ENCODE measurements at places on chromosomes 1 and 21.

DNA sequence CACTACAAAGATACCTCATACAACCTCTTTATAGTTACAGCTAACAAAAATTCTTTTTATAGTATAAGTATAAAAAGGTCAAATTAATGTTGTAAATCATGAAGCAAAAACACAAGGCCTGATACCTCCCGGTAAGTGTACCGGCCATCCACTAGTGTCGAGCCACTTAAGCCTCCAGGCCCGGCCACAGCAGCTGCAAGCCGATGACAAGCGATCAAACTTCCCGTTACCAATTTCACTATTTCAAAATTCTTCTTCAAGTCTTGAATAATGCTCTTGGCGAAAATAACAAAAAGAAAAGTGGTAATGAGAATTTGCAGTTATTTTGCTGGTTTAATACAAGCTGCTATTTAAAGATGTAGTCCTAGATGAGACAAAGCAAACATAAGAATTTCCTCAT, 67.6 kb downstream of the USP24 start:
- no peak for DNase-seq

DNA sequence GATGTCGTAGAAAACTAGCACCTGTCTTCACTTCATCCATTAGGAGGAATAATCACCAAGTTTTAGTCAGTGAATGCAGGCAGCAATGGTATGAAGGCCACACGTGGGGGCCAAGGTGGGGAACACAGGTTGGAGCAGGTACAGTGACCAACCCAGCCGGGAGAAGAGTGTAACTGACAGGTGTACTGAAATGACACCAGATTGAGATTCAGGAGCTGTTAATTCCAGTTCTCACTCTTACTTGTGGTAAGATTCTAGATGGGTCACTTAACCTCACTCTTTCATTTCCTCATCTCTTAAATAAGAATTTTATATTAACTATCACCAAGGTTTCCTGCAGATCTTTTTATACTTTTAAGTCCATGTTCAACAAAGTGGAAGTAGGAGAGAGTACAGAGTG, 206.2 kb upstream of the PTBP2 start:
- no peak for DNase-seq

DNA sequence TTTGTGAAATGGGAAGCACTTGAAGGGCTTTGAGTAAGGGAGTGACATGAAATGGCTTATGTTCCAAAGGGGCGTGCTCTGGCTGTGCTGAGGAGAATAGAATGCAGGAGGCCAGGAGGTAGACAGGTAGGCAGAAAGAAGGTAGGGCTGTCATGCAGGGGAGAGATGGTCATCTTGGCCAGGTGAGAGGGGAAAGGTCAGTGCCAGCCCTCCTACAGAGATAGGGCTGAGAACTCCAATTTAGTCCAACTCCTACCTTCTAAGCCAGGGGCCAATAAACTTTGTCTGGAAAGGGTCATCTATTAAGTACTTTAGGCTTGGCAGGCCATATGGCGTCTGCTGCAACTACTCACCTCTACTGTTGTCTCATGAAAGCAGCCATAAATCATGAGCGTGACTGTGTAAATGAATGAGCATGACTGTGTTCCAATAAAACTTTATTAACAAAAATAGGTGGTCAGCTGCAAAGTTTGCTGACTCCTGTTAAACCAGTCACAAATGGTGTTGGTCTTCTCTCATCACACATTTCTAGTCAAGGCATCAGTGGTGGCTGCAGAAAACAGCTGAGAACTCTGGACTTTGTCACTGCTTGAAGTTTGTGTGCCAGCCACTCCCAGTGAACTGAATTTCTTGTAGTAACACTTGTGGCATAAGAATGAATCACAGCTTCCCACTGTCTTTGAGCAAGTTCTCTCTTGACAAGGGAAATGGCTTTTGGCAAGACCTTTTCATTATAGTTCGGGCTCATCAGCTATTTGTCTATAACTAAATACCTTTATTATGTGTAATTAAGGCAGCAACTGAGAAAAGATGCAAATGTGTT, 32.0 kb upstream of the CD2 start:
- DNase-seq, result no peak

- peak; percentile 98 for DNase-seq
Measured at GRCh38 chr1:156504821-156505678, 4.5 kb upstream of the MEF2D start.

GRCh38 chr1:63991685-63992084, 211.7 kb upstream of the UBE2U start:
- no peak for DNase-seq

GRCh38 chr1:34470401-34470800, 284.4 kb upstream of the GJB5 start:
- DNase-seq, result no peak

GRCh38 chr1:209659909-209660308, 7.7 kb upstream of the LAMB3 start:
- peak; percentile 48 for DNase-seq

- DNase-seq, result peak; percentile 74
Measured at GRCh38 chr1:17122521-17123164, 3.4 kb upstream of the PADI2 start.

- no peak for DNase-seq
Measured at GRCh38 chr21:41848533-41848932, 30.6 kb downstream of the PRDM15 start.

DNA sequence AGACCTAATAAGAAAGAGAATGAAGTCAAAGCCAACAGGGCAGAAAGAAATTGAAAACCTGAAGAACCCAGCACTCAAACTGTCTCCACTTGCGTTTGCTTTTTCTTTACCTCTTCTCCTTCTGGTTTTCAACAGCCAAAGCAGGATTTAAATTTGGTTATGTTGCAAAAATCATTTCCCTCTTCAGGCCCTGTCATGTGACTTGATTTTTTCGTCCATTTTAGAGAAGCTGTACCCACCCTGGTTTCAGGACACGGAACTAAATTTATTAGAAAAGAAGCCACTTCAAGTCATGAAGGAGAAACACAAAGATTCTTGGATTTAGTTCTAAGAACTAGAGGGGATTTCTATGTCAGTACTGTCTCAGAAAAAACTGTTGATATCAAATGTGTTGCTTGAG, 1.0 kb upstream of the SYNJ1 start:
- DNase-seq, result no peak

DNA sequence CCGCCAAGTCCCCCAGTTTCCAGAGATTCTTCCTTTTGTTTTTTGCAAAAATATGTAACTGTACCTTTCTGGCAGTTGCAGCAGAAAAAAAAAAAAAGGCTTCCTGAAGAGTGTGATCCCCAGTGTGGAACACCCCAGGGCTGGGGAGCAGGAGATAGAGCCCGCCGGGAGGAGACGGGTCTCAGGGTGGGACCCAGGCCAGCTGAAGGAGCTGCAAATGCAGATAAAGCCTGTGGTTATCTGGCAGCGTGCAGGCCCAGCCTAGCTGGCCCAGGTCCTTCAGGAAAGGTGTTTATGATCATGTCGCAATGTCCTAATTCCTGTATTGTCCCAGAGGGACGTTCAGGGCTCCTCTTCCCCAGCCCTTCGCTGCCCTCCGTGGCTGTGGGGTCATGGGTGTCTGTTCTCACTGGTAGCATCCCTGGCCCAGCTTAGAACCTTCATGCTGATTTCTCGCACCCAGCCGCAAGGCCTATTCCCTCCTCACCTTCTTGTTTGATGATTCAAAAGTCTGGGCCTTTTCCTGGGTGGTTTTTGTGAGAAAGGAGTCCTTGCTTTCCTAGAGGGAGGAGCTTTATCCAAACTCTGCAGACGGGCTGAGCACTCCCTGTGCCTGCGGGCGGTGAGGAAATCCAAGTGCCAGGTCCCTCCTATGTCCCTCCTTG, 26.2 kb downstream of the RNF187 start:
- DNase-seq, result no peak

DNA sequence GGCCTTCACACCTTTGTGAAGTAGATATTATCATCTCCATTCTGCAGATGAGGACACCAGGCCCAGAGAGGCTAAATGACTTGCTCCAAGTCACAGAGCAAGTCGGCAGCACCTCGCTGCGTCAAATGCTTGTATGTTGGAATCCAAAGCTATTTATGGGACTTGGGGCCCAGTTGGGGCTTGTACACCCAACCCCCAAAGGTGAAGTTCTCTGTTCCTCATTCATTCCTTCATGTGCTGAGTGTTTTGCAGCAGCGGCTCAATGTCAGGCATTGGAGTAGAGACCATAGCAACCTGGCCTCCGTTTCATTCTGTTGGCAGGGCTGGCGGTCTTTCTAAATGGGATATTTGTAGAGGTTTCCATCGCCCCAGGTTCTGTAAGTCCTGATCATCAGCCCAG, 113.4 kb upstream of the SLC25A33 start:
- DNase-seq, result no peak

GRCh38 chr21:17660452-17660851, 47.8 kb upstream of the BTG3 start:
- no peak for DNase-seq

DNA sequence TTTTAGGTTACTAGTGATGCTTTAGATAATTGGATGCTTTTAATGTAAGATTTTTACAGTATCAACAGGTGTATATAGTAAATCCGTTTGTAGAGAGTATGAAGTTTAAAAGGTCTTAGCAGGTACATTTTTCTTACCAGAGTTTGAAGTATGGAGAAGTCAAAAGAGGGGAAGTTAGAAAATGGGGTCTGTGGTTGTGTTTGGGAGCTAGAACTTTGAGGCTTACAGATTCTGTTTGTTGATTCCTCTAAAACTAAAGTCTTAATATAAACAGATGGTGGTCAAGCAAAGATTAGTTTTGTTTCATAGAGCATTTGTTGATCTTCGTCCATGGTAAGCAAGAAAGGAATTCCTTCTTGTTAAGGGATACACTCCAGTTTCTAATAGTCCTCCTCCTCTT, 35.8 kb downstream of the CDC42 start:
- DNase-seq, result no peak

GRCh38 chr1:11925938-11926292, 312 bp downstream of the KIAA2013 start:
- DNase-seq, result no peak

DNA sequence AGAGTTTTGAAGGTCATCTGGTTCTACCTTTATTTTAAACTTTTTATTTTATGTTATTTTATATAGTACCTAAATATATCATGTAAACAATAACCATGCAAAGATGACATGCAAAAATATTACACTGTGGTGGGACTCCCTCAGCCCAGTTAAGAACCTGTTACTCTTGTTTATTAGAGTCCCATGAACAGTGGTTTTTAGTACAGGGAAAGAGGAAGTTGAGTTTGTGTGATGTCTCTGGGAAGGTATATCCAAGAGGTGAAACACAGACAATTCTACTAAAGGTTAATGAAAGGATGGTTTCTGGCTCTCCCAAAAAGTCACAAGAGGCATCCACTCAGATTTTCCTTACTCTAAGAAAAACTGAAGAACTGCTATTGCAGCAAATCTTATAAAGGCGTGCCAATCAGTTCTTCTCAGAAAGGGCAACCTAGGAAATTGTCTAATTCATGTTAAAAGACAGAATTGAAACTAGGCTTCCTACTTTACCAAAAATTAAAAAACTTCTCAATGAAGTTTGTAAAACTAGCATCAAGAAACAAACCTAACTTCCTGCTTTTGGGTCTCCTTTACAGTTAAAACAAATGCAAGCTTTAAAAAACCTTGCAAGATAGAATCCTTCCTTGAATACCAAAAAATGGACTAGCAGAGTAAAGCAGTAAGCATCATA, 19.9 kb downstream of the GFI1 start:
- no peak for DNase-seq

- DNase-seq, result no peak
Measured at GRCh38 chr1:152967201-152967600, 3.2 kb upstream of the SPRR4 start.

GRCh38 chr1:65494671-65495070, 74.2 kb downstream of the LEPR start:
- DNase-seq, result no peak

- no peak for DNase-seq
Measured at GRCh38 chr1:3922201-3922725, 22.2 kb upstream of the C1orf174 start.

DNA sequence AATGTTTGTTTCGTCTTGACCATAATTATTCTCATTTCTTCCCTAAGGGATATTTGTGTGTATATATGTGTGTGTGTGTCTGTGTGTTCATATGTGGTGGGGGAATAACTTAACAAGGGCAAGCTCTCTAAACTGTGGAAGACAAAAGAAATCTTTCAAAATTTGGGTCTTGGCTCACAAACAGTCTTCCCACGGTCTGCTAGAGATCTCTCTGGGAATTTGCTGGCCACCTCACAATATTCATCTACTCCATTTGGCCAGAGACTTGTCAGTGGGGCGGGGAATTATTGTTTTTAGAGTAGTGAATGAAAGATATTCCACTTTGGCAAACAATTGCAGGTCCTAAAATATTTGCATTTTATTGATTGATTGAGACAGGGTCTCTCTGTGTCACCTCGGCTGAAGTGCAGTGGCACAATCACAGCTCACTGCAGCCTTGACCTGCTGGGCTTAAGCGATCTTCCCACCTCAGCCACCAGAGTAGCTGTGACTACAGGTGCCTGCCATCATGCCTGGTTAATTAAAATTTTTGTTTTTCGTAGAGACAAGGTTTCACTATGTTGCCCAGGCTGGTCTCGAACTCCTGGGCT, 8.0 kb upstream of the EIF2B3 start:
- DNase-seq, result no peak

DNA sequence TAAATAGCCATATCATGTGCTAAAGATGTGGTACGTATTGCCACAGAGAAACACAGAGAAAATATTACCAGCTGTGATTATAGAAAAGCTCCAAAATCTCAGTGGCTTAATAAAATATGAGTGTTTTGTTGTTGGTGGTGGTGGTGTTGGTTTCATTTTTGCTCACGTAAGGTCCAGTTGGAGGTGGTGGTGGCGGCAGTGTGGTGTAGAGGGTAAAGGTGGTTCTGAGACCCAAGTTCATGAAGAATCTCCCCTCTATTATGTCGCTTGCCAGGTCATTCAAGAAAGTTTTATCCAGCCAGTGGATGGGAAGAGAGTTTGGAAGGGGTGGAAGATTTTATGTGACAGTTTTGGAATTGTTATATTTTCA, 217.6 kb upstream of the SAMSN1 start:
- DNase-seq, result no peak

DNA sequence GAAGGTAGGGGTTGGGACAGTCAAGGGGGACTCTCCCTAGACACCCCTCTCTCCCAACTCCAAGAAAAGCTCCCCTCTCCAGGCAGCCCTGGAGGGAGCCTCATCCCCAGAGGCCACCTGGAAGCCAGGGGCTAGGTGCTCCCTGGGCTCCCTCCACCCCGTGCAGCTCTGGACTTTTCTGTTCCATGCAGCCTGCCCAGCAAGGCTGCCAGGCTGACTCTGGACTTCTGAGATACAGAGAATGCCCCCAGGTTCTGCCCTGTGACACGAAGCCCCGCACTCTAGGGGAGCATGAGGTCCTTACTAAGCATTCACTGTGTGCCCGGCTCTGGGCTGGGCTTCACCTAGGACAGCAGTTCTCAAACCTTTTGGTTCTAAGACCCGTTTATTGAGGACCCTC, 10.2 kb downstream of the SYT2 start:
- no peak for DNase-seq

Data from endothelial cell of umbilical vein (primary cell).